ENCODE measurements at places on chromosomes 12 and 14.

DNA sequence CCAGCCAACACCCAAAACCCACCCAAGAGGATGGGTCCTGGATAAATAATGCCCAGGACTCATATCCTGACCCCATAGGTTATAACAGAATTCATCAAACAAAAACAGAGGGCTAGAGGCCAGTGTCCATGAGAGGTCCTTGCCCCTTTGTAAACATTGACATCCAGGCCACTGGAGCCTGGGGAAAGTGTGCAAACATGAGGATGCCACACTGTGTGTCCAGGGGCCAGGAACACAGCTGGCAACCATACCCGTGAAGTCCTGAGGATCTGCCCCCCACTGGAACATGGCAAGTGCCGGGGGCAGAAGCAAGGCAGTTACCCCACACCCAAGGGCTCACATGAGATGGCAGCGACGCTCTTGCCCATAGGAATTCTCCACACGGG, 4.2 kb upstream of the KMT2D start:
- DNase-seq: no peak

DNA sequence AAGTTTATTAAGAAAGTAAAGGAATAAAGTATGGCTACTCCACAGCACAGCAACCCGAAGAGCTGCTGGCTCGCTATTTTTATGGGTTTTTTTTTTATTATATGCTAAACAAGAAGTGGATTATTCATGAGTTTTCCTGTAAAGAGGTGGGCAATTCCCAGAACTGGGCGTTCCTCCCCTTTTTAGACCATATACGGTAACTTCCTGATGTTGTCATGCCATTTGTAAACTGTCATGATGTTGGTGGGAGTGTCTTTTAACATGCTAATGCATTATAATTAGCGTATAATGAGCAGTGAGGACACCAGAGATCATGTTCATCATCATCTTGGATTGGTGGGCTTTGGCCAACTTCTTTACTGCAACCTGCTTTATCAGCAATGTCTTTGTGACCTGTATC, 372.5 kb downstream of the ZFP36L1 start:
- DNase-seq: no peak

- DNase-seq: peak; percentile 55
Observed at GRCh38 chr14:103023881-103024473, 33.4 kb downstream of the CDC42BPB start.

DNA sequence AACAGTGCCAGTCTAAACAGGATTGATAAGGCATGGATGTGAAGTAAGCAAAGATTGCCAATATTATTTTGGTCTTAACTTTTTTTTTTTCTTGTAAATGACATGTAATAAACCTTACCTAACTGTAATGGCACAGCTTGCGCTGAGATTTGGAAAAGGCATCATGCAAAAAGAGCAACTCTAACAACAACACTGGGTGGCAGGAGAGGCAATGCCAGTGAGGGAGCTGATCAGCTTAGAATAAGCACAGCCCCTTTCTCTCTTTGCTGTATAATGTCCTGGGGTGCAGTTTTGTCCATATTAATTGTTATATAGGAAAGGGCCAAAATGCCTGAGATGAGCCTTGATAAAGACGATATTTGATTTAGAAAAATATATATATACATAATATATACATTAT, 1589.7 kb upstream of the FLRT2 start:
- no peak for DNase-seq

GRCh38 chr12:27534060-27534764, 10.2 kb downstream of the PPFIBP1 start:
- DNase-seq: no peak

- no peak for DNase-seq
Observed at GRCh38 chr14:69325086-69325485, 65.1 kb downstream of the GALNT16 start.

- no peak for DNase-seq
Observed at GRCh38 chr14:103091041-103091882, 3.3 kb upstream of the EXOC3L4 start.

DNA sequence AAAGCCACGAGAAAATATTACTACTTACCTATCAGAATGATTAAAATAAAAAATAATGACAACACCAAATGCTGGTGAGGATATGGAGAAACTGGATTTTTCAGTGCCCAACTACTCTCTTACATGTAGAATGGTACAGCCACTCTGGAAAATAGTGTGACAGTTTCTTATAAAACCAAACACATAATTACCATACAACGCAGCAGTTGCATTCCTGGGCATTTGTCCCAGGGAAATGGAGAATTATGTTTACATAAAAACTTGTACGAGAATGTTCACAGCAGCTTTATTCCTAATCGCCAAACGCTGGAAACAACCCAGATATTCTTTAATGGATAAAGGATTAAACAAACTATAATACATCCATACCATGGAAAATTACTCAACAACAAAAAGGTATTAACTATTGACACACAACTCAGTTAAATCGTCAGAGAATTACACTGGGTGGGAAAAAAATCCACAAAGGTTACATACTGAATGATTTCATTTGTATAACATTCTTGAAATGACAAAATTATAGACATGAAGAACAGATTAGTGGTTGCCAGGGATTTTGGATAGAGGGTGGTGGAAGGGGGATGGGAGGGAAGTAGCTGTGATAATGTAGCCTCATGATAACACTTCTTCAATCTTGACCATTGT, 35.4 kb downstream of the TAOK3 start:
- no peak for DNase-seq

DNA sequence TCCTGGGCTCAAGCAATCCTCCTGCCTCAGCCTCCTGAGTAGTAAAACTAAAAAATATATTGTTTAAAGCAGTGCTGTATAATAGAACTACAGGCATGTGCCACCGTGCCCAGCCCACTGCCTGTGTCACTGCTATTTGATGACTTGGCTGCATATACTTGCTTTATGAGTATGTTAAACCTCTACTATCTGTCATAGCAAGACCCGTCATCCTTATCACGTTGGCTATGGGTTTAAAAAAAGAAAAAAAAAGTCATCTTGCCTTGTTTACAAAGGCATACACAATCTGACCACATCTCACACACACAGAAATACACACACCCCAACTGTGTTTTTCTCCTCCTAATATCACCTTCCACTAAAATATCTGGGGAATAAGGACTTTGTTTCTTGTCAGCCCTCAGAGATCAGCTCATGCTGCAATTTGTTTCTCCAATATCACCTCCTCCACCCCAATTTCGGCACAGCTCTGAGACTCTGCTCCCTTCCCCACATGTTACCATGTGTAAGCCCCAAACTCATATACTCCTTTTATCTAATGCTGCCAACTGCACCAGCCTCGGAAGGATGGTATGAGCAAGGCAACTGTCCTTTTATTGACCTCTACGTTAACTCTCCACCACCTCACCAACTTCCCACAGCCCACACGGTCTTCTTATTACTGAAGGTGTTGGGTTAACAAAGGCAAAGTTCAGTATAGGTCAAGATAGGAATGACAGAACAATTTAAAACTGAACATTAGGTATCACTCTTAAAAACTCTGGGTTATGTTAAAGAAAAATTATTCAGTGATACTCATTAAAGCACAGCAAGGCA, 802 bp upstream of the TMPRSS12 start:
- no peak for DNase-seq

DNA sequence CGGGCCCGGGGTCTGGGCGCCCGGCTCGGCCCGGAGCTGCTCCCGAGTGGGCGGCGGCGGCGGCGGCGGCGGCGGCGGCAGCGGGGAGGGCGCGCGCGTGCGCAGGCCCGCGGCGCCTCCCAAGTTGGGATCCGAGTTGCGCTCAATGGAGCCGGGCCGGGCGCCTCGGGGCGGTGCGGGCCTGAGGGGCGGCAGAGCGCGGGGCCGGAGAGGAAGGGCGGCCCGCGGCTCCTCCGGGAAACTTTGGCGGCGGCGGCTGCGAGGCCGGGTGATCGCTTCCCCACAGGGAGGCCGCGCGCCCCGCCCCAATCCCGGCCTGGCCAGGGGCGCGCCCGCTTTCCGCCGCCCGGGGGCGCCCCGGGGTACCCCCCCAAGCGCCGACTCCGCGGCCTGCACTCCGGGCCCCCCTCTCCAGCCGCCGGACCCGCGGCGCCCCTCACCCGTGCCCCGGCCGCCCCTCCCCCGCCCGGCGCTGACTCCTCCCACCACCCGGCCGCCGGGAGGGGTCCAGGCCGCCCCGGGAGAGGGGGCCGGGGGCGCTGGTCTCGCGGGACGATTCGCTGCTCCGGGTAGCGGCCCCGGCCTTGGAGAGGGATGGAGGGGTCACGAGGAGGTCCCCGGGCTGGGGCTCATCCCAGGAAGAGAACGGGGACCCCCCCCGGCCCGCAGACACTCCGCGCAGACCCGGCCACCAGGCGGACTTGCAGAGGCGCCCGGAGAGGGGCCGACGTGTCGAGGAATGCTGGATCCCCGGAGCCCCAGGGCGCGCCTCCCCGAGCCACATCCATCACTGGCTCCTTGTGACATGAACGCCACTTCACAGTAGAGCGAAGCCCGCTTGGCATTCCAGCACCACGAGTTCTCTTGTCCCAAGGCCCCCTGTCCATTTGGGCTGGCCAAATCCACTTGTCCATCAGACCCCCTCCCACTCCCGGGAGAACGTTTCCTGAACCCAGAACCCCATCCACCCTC, at the start of gene RILPL1:
RILPL1 (minus strand) TSS at position 48 of the 972 bp plus-strand sequence. CDS start 237 bp downstream, outside the sequence.
- DNase-seq: peak; percentile 66

DNA sequence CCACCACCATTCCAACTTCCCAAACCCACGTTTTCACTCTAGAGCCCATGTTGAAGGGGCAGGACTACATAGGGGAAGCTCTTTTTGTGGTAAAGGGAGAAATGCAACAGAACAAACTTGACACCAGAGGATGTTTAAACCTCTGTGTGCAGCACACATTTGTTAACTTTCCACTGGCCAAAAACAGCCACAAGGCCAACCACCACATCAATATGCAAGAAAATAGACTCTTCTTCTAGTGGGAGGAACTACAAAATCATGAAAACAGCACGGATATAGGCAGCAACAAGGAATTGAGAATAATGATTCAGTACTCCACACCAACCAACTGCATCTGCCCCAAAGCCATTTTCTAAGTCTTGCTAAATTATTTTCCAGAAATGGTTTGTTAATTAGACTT, 66.3 kb upstream of the CEP83 start:
- no peak for DNase-seq

GRCh38 chr12:25625146-25625545, 72.1 kb upstream of the LMNTD1 start:
- DNase-seq: no peak

GRCh38 chr12:67018105-67018504, 251.1 kb upstream of the CAND1 start:
- no peak for DNase-seq

DNA sequence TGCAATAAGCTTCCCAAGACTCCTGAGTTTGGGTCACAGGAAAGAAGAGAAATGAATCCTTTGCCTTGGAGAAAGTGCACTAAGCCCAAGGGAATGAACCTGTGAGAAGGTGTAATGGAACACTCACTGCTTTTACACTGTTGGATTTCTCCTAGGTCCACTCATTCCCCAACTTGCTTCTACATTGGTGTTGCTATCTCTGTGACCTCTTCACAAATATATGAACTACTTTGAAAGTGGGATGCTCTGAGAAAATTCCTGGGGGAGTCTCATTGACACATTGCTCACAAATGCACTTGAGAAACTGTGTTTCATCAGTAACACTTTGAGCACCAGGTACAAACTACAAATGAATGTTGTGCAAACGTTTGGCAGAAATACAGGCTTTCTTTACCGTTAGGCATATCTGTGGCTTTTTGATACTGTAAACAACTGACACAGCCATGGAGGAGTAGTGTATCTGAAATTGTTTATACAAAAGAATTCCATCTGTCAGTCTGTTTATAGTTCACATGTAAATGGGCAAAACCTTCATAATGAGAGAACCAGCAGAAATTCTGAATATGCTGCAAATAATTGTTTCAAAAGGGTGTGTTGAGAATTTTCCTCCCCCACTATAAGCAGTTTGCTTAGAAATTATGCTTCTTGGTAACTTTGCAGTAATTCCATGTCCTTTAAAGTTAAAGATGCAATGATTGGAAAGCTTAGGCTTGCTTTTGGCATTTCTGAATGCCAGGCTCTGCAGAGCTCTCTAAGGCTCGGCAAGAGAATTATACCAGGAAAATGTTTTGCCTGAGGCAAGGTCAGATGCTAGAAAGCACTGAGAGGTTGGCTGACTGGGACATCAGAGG, 348.5 kb upstream of the DDHD1 start:
- DNase-seq: no peak

GRCh38 chr12:21073822-21074460, 57.1 kb upstream of the SLCO1B1 start:
- no peak for DNase-seq

GRCh38 chr12:47990351-47991105, 13.7 kb downstream of the COL2A1 start:
- no peak for DNase-seq

- no peak for DNase-seq
Observed at GRCh38 chr12:8087666-8088065, 5.6 kb downstream of the NECAP1 start.

GRCh38 chr12:51238037-51238509, 553 bp upstream of the DAZAP2 start:
- no peak for DNase-seq

- DNase-seq: no peak
Observed at GRCh38 chr12:90995010-90995409, 9.8 kb downstream of the EPYC start.

DNA sequence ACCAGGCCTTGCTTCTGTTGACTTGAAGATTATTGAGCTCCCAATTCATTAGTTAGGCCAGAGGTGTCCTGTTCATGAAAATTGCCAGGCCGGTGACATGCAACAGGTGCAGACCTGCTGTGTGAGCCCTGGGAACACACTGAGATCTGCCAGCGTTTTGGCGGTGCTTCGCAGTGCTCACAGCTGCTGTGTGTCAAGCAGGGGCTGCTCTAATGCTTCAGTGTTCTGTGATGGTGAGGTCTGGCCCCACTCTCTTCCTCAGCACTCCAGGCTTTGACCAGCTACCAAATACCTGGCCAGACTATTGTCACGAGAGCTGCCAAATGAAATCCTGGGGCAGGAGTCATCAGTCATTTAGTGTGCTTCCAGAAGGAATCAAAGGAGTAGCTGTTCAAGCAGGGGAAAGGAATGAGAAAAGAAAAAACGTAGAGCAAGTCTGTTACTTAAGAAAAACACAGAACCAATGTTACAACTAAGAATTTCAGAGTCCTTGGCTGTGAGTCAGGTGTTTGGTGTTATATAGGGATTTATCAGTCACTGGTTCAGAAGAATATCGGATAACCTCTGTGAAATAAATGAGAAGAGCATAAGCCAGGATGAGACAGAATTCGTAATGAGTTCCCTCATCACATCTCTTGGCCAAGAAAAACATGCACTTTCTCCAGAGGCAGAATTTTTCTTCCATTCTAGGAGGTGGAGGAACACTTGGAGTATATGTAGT, 150.8 kb downstream of the FBXL14 start:
- no peak for DNase-seq

DNA sequence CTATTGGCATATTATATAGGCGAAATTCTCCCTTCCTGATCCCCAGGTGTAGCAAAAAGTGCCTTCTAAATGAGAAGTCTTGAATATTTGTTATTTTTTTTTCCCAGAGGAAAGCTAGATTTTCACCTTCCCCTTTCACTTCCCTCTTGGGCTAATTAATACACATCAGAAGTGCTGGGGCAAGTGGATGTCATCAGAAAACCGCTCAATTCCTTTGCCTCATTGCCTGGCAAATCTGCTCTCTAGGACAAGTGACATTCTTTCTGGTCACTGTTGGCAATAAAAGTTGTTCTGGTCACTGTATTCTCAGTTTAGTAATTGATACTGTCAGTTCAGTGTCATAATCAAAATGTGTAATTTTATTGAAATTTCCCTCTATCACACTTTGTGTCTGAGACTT, 174.5 kb downstream of the ETNK1 start:
- no peak for DNase-seq
